ENCODE measurements at places on chromosomes 4 and X.

DNA sequence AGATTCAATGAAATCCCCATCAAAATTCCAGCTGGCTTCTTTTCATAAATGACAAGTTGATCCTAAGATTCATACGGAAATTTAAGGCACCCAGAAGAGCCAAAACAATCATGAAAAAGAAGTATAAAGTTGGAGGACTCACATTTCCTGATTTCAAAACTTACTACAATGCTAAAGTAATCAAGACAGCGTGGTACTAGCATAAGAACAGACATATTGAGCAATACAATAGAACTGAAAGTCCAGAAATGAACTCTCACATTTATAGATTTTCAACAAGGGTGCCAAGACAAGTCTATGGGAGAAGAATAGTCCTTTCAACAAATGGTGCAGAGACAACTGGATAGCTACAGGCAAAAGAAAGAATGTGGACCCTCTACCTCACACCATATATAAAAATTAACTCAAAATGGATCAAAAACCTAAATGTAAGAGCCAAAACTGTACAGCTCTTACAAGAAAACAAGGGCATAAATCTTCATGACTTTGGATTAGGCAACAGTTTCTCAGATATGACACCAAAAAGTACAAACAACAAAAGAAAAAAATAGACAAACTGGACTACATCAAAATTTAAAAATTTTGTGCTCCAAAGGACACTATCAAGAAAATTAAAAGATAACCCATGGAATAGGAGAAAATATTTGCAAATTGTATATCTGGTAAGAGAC is 28.5 kb downstream of the SASH3 start:
- no peak for DNase-seq

DNA sequence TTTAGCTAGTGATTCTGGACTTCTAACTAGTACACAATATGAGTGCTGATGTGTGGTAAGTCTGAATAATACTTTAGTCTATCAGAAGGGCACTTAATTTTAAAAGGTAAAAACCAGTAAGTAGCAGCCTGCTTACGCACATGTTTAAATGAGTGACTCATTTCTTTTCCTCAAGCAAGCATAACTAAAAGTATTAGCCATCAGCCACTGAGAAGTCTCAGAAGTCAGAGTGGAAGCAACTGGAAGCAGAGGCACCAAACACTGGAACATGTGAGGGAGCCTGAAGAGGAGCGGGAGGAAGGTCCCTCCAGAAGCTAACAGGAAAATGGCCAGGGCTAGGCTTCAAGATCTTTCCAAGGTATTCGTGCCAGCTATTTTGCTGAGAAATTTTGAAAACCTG is 257.7 kb downstream of the RAPGEF2 start:
- no peak for DNase-seq

GRCh38 chr4:13728761-13729160 is 101.2 kb upstream of the BOD1L1 start:
- DNase-seq = no peak

DNA sequence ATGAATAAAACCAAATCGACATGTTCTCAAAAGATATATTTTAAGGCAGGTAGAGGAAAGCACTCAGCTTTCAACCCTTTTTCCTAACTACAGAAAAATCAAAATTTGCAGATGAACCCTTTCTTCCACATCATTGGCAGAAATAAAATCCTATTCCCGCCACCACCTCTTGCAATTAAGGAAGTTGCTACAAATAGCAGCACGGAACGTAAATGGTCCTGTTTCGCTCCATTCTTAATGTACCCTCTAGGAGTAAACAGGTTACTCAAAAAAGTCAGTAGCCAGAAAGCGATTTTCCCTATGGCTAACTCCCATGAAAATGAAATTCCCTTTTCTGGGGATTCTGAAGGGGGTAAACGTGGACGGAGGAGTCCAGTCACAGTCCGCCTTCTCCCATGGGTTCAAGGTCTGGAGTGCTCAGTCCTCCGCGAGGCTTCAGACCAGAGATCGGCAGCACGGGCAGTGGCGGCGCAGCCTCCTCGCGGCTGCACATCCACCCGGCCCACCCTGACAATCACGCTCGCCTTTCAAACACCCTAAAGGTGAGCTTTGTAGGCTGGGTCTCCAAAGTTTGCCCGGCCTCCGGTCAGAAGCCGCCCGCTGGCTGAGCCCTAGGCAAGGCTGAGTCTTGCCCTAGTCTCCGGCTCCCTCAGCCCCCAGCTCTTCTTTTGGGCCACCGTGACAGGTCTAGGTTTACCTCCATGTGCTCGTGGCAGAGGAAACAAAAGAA is 1.8 kb downstream of the ATP11C start:
- DNase-seq = no peak

DNA sequence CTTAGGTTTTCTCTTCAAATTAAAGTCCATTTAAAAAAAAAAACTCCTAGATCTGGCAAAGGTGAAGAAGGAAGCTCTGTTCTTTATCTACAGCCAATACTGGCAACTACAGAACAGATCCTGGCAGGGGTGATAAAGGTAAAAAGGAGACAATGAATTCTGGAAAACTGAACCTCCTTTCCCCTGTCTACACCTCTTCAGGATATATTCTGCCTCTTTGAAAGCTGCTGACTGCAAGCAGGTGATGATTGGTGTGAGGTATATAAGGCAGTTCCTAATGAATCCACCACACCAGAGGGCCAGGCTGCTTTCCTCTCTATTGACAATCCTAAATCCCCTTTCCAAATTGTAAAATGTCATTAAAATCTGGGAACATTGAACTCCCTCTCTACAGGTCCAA is 370.1 kb downstream of the PPP3CA start:
- no peak for DNase-seq

GRCh38 chrX:40652664-40653063 is 5.3 kb upstream of the CXorf38 start:
- DNase-seq = no peak

DNA sequence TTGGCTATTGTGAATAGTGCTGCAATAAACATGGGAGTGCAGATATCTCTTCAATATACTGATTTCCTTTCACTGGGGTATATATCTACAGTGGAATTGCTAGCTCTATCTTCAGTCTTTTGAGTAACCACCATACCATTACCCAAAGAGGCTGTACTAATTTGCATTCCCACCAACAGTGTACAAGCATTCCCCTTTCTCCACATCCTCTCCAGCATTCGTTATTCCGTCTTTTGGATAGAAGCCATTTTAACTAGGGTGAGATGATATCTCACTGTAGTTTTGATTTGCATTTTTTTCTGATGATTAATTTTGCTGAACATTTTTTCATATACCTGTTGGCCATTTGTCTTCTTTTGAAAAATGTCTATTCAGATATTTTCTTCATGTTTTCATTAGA is 110.3 kb downstream of the PRDM5 start:
- no peak for DNase-seq

DNA sequence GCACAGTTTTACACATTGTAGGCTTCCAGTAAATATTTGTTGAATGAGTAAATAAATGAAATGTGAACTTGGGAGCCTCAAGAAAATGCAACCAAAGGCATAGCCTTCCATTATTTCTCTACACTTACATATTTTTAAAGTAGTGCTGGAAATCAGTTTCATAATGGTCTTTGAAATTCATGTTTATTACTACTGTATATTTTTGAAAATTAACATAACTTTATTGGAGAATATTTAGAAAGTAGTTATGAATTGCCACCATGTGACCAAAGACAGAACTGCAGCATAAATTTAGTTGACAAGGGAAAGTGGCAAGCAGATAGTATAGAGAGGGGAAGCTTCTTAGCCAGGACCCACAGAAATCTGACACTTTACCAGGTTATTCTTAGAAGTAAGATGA is 6.4 kb downstream of the TCEAL8 start:
- no peak for DNase-seq

- no peak for DNase-seq
Measured at GRCh38 chrX:153381684-153382532, 19.2 kb downstream of the PNMA6E start.

- no peak for DNase-seq
Measured at GRCh38 chrX:144335402-144335801, 451.5 kb downstream of the UBE2NL start.

GRCh38 chr4:8724436-8725070 is 132.0 kb downstream of the CPZ start:
- no peak for DNase-seq

DNA sequence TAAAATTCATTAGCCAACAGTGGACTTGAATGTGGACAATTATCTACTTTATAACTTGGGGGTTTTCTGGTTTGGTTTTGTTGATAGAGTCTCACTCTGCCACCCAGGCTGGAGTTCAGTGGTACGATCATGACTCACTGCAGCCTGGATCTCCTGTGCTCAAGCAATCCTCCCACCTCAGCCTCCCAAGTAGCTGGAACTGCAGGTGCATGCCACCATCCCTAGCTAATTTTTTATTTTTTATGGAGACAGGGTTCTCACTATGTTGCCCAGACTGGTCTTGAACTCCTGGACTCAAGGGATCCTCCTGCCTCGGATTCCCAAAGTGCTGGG is 12.4 kb upstream of the ELF2 start:
- DNase-seq = no peak

GRCh38 chrX:33855251-33855650 is 276.9 kb downstream of the FAM47A start:
- no peak for DNase-seq

- DNase-seq = no peak
Measured at GRCh38 chrX:20211261-20211786, 55.4 kb downstream of the RPS6KA3 start.

GRCh38 chr4:116357758-116358157 is 727.6 kb downstream of the TRAM1L1 start:
- no peak for DNase-seq

GRCh38 chr4:94567811-94568210 is 116.1 kb downstream of the PDLIM5 start:
- DNase-seq = no peak

DNA sequence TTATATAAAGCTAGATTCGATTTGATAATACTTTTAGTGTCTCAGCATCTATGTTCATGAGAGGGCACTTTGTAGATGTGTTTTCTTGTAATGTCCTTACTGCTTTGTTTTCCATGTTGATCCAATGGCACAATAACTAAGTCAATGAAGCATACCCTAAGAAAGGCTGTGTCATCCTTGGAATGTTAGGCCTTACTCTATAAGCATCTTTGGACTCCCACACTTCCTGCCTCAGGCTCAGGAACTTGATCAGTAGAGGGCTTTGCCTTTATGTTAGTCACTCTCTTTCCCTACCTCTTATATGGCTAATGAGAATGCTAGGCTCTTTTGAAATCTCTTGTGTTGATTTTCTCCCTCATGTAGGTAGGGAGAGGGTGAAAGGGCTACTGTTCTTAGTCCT is 33.2 kb upstream of the EDA2R start:
- no peak for DNase-seq

GRCh38 chr4:111031001-111031579 is 408.2 kb upstream of the PITX2 start:
- DNase-seq = no peak

DNA sequence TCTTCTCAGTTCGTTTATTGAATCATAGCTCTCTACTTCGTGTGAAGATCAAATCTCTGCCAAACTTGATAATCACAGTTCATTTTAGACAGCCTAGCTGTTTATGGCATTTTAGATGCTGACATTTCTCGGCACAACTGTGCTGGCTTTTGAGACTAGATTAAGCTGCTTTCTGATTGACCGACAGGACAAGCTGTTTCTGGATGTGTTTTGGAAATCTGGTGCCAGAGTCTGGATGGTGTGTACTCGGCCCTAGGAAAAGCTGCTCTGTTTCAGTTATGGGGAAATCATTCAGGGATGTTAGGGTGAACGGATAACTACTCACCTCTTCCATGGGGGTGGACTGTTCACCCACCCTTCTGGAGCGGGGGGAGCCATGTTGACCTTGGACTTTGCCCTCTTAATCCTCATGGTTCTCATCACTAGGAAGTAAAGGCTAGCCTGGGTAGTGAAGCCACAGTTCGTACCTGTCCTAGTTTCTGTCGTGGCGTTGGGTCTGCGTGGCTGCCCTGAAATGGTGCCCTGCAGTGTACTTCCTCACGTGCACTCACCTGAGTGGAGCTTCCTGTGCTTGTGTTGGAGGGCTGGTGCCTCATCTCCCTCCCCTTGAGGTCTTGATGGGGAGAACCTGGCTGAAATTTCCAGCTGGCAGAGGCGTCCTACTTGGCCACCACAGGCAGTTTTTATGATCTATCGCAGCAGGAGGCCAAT is 13.7 kb upstream of the WDR1 start:
- DNase-seq = no peak

DNA sequence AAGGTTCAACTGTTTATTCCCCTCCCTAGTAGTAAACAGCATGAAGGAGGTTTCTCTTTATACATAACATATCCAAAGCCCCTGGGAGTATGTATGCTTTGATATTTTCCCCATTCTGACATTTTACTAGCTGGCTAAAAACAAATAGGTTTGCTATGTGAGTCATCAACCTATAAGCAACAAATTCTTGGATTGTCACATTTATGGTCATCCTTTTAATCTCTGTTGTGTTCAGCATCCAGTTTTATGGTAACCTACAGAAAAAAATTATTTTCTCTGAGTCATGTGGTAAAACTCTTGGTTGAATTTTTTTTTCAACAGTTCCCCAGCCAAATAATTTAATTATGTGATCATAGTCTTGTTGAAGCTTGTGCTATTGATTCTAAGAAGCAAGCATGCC is 734.1 kb downstream of the ADGRL3 start:
- DNase-seq = no peak

DNA sequence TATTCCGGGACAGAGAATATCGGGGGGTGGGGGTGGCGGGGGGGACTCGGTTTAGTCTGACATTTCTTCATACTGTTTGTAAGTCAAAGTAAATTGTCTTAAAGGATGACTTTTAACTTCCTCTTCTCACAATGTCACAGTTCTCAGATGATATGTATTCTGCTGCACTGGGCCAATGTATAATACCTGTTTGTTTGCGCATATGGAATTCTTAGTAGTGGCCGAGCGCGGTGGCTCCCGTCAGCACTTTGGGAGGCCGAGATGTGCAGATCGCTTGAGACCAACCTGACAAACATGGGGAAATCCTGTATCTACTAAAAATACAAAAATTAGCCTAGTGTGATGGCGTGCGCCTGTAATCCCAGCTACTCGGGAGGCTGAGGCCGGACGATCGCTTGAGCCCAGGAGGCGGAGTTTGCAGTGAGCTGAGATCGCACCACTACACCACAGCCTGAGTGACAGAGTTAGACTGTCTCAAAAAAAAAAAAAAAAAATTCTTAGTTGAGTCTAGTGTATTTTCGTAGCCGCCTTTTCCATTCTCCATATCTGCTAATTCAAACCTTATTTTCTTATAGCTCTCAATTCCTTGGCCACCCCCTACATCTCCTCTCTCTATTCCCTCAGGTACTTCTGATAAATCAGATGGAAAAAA is 851 bp downstream of the POLR2B start:
- DNase-seq = no peak

GRCh38 chrX:49761481-49761880 is 65.7 kb upstream of the PAGE1 start:
- DNase-seq = no peak

- DNase-seq = no peak
Measured at GRCh38 chr4:2064276-2064991, 5.3 kb downstream of the NAT8L start.

DNA sequence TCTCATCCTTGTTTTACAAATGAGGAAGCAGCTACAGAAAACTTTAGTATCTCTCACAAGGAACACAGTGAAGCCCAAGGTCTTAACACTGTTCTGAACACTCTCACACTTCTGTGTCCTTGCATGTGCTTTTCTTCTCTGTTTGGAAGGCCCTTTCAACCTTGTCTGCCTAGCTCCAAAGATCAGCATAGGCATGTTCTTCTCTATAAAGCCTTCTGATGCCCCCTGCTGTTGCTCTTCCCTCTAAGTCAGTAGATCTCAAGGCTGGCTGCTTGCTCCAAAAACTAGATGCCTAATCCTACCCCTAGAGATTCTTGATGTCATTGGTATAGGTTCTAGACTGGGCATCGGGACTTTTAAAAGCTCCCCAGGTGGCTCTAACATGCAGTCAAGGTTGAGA is 5.9 kb downstream of the APOO start:
- no peak for DNase-seq

All from stimulated activated CD8-positive, alpha-beta memory T cell treated with anti-CD3 and anti-CD28 coated beads, Interleukin-4, amount 100 ng/mL, for 4 hours (primary cell).